Fibroblast of skin of left quadriceps (primary cell): ENCODE measurements at places on chromosomes 13 and 19.

DNA sequence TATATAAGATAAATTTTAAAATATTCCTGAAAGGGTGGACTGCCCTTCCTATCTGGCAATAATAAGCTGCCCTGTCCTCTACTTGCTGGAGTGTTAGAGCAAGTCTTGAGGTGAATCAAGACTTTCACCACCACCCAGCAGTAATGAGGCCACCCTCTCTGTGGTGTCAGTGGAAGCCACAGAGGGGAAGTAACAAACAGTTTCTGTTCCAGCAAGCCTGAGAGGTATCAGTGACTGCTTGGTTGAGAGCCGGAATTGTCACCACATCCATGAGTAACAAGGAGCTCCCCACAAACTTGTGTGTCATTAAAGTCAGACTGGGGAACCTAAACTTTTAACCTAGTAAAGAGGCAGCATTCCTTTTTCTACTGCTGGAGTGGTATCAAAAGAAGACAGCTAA, 532.7 kb upstream of the SPRY2 start:
- DNase-seq: no peak

- no peak for DNase-seq
Observed at GRCh38 chr13:33862016-33862415, 44.1 kb downstream of the RFC3 start.

DNA sequence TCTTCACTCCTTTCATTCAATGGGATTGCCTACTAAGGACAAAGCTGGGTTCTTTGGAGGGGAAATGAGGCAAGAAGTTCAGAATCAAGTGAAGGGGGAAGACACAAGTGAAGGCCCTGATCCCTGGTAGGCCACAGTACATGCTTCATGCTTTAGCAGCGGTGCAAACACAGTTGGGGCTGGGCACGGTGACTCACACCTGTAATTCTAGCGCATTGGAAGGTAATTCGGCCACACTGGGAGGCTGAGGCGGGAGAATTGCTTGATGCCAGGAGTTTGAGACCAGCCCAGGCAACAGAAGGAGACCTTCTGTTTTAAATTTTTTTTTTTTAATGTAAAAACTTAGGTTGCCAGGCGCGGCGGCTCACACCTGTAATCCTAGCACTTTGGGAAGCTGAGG, 23.4 kb upstream of the GATAD2A start:
- no peak for DNase-seq

GRCh38 chr19:18682807-18683108, 722 bp upstream of the CRTC1 start:
- no peak for DNase-seq

DNA sequence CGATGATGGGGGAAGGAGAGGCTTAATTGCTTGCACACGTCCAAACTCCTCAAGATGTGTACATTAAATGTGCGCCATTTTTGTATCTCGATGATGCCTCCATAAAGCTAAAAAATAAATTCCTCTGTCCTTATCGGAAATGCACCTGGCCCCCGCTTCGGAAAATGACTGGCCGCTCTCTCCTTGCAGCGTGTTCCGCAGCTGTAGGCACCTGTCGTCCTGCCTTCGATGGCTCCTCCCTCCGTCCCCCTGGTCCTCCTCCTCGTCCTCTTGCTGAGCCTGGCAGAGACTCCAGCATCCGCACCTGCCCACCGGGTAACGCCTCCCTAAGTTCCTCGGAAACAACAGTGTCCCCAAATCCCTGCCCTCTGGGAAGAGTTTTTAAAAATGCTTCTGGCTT, 1.1 kb downstream of the GALP start:
- DNase-seq: no peak

DNA sequence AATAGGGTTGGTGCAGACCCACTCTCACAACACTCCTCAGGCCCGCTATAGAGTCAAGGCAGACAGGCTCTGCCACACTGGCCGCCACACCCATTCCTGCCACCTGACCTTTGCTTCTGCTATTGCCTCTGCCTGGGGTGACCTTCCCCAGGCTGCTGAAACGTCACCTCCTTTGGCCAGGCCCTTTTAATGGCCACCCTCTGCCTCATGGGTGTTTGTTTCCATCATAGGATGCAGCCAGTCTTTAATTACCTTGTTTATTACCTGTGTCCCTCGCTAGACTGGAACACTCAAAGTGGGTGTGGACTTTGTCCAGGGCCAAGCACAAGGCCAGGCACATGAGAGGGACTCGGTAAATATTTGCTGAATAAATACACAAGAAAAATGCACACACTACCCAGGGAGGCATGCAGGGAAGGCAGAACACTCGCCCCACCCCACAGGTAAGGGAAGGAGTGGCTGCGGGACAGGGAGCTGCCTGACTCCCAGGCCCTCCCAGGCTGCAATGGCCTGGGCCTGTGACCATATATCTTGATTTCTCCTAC, 3.2 kb downstream of the LSM4 start:
- no peak for DNase-seq

DNA sequence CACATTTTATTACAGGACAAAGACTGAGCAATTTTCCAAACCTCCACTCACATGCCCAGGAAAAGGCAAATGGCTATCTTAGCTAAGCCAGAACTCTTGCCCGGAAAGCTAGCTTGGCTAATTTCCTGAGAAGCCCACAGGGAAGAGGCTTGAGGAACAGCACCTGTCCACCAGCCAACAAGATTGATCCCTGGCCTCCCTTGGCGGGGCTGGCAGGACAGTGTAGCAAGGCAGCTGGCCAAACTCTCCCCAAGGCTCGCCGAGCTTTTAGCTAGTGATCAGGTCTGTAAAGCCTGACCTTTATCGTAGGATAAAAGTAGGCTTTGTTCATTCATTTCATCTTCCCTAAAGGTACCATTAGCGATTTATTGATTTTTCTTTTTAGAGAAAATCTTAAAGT, 101.4 kb downstream of the UQCRFS1 start:
- DNase-seq: no peak

GRCh38 chr13:72379581-72379980, 347.8 kb downstream of the MZT1 start:
- DNase-seq: no peak

DNA sequence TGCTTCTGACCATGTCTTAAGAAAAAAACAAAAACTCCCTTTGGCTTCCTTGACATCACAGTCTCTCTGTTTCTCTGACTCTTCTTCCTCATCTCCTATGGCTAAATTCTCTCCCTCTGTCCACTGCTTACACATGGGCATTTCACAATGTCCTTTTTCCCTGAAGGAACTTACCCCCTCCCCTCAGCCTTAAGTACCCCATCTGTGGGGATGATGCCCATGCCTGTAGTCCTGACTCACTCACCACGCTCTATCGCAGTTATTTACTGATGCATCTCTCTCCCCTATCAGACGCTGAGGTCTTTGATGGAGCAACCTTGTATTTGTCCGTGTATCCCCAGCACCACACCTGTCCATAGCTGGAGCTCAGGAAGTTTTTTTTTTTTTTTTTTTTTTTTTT, 32.4 kb downstream of the ACTN4 start:
- no peak for DNase-seq

- DNase-seq: no peak
Observed at GRCh38 chr13:64633948-64634347, 2596.2 kb downstream of the PCDH9 start.

GRCh38 chr19:49809160-49809940, 3.7 kb downstream of the FUZ start:
- DNase-seq: no peak

DNA sequence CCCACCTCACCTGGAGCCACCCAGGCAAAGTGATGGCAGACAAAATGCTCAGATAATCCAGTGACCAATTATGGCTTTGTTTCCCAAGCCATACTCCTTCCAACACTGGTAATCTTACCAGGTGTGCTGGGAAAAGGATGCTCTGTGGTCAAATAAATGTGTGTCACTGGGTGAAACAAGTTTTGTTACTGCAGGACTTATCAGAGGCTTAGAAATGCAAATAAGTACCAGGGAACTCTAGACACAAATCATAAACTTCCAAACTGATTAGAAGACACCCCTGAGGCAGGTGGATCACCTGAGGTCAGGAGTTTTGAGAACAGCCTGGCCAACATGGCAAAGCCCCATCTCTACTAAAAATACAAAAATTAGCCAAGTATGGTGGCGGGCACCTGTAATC, 26.4 kb downstream of the PIN1 start:
- DNase-seq: no peak

DNA sequence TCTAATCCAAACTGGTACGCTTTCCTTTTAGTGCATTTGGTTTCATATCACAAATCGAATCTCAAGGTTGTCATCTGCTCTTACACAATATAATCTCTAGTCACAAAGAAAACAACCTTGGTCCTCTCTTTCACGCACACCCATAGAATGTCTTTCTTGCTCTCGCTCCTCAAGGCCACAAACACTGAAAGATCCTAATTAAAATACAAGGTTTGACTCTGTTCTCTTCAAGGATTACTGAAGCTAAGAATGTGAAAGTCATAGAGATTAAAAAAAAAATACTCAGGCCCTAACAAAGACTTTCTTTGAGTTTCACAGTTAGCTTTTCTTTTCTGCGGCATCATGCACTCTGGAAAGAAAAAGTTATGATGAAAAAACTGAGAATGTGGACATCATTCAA, 891.5 kb downstream of the EFNB2 start:
- DNase-seq: no peak

- DNase-seq: no peak
Observed at GRCh38 chr19:42140125-42140754, 8.0 kb upstream of the POU2F2 start.

- no peak for DNase-seq
Observed at GRCh38 chr19:927780-928401, 2.1 kb downstream of the ARID3A start.
